Omental fat pad (tissue), 4 donors: ENCODE measurements at places on chromosomes 6 and 20. TPM values are rescaled to one million over a fixed set of nuclear protein-coding genes. Genes with fewer than 3 reads are reported as not detected.

- peak; percentile 28 for DNase-seq
Observed at GRCh38 chr6:40999569-40999968, 39.5 kb downstream of the UNC5CL start.

DNA sequence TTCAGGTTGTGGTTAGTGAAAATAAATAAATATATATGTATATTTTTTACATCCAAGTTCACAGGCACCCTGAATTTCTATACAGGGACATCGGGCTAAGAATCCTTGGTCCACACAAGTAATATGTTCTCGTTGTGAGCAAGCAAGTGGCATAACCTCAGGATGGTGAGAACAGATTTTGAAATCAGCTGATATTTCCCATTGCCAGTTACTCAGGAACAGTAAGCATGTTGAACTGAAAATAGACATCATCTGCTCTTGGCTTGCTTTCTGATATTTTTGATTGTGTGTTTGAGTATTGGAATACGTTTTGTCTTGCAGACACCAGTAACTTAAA is 87.7 kb downstream of the TRMT6 start:
- no peak for DNase-seq

- no peak for DNase-seq
Observed at GRCh38 chr6:83476971-83477370, 35.4 kb upstream of the PRSS35 start.

DNA sequence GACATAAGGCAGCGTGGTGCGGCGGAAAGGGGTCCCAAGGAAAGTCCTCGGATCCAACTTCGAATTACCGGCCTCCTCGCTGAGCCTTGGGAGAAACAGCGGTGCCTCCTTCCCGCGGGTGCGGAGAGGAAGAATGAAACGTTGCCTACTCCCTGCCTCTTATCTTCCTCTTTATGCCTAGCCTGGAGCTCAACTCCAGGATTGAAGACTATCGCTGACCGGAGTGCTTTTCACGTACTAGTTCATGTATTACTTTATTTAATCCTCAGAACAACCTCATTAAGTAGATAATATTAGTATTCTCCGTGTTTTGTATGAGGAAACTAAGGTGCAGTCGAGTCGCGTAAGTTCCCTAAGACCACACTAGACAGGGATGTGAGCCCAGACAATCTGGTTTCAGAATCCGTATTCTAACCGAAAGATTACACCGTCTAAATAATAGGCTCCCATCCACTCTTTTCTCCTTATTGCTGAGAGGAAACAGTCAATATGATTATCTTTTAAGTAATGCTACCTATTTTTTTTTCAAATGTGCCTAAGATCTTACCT is 793 bp upstream of the PDSS2 start:
- no peak for DNase-seq

- no peak for DNase-seq
Observed at GRCh38 chr6:121668259-121668658, 232.8 kb downstream of the GJA1 start.

DNA sequence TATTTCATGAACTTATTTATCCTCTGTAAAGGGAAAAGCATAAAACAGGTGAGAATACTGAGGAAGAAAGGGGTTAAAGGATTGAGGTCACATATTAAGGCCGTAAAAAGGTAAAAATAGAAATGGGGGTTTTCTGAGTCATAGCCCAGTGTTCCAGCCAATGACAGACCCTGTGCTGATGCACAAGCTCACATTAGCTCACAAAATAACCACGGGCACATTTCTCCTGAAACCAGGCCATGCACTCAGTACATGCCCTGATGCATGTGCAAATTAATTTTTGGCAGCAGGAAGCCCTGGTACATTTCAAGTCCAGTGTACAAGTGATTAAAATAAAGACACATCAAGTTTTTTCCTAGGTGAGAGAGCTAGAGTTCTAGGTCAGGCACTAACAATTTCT is 194.4 kb downstream of the TMEM200A start:
- no peak for DNase-seq

DNA sequence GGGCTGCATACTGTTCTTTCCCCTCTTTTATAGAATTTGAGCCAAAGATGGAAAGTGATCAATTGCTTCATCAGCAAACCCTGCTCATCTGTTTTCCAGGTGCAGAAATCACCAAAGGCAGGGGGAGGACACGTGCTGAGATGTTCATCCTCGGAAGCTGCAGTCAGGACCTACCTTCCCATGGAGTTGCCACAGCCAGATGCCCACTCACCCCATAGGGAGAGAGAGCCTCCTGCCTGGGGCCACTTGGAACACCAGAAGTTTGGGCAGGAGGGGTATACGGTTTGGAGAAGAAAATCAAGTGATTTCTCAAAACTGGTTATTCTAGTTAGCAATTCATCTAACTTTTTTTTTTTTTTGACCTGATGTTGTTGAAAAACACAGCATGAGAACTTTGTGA is 5.3 kb upstream of the CST7 start:
- DNase-seq: no peak

DNA sequence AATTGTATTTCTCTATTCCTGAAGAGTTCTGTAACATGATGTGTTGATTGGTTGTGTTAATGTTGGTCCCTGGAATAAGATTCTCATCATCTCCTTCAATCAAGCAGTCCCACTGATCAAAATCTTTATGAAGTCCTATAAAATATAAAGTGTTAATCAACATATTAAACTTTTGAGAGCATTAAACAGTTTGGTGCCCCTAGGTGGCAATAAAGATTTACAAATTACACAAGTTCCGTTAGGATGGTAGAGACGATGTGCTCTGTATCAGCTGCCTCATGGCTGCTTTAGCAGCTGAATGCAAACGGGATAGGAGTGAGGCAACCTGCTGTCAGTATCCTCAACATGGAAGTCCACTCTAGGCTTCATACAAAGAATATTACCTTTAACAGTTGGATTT is 16.9 kb downstream of the TDRD6 start:
- no peak for DNase-seq

DNA sequence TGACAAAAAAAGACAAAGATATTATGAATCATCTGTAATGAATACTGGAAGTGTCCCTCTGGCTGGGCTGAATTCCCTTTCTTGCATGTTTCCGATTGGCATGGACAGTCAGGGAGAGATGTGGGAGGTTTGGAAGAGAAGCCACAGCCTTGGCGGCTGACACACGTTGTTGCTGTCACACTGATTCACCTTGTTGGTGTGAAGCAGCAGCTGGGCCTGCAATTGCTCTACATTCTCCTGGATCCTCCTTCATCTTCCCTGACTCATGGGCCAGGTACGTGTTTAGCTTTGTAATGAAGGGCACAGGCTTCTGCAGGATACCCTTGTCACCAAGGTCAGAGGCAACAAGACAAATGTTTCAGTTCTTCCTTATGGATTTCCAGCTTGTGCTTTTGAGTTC is 13.4 kb upstream of the SMIM8 start:
- DNase-seq: no peak

DNA sequence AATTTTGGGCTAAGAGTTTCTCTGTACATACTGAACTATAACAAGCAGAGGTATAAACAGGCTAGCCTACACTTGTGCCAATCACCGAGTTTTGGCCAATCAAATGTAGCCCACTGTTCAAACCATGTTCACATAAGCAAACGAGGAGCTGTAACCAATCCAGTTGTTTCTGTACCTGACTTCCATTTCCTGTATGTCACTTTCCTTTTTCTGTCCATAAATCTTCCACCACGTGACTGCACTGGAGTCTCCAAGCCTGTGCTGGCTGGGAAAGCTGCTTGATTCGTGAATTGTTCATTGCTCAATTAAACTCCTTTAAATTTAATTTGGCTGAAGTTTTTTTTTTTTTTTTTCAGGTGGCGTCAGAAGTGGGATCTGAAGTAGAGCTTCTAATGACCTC is 332.9 kb downstream of the RNF144B start:
- no peak for DNase-seq

The GPSM3 gene
- 22.2 TPM for total RNA-seq

The CPXM1 gene
- 25.5 TPM for total RNA-seq

The SLC17A3 gene
- not detected for total RNA-seq
